ENCODE measurements at places on chromosomes 2 and 18.
A peak's percentile ranks its signal among the peaks of the same experiment; 100 is the strongest.

DNA sequence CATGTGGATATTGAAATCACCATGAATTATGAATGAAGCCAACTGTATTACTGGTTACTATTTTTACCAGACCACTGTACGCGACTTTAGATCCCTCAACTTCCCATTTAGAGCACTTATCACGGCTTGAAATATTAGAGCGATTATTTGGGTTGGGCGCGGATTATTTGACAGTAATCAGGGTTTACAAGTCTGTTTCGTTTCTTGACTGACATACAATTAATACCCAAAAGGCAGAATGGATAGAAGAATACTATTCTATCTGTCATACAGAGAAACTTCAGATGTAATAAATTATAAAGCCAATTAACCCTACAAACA, 496 bp upstream of the NAPG start:
- DNase-seq: no peak

DNA sequence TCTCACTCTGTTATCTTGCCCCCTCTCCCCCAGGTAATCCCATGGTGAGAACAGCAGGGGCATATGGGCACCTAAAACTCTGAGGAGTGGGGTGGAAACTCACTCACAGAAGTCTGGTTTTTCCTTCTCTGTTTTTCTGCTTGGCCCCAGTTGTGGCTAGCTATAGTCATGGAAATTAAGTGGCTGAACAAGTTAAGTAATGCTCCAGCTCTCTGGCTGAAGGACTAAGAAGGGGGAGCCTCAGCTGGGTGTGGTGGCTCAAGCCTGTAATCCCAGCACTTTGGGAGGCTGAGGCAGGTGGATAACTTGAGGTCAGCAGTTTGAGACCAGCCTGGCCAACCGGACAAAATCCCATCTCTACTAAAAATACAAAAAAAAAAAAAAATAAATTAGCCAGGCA, 261.0 kb downstream of the TPGS2 start:
- no peak for DNase-seq

- DNase-seq: no peak
Observed at GRCh38 chr18:33594799-33595198, 16.8 kb downstream of the ASXL3 start.

DNA sequence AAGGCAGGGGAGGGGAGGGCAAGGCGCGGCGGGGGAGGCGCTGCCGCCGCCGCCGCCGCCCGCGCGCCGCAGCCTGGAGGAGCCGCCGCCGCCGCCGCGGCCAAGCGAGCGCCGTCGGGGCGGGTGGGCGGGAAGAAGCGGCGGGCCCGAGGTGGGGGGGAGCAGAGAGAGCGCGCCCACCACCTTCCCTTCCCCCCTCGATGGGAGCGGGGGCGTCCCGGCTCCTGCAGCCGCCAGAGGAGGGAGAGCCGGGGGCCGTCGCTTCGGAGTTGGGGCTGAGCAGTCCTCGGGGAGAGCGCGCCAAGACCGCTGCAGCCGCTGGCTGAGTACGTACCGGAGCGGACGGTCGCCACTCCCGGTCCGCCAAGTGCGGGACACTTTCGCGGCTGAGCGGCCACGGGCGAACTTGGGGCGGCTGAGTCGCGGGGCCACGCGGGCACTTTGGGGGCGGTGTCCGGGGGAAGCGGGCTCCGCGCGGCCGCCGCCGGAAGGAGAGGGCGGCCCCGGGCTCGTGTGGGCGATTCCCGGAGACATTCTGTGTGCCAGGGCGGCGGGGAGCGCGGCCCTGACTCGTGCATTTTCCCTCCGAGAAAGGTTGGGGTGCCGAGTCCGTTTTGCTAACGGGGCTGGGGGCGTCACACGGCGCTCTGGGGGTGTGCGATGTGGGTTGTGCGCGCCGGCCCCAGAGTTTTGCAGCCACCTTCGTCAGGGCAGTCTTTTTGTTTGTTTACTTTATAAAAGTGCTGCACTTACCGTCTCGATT, at the start of gene NAB1:
Gene NAB1 (plus strand): TSS at position 49 of the 763 bp plus-strand sequence. CDS start 10,094 bp downstream, outside the sequence.
- DNase-seq: peak; percentile 79

Data from CD4-positive, alpha-beta memory T cell (primary cell).